Neural progenitor cell (in vitro differentiated cells): ENCODE measurements at places on chromosomes 6 and 20. TPM values are rescaled to one million over a fixed set of nuclear protein-coding genes. Genes with fewer than 3 reads are reported as not detected.

LTV1 gene
- 18.9 and 36.0 TPM in 2 replicates for total RNA-seq

TRIM38 gene
- 0.25 and 0.30 TPM in 2 replicates for total RNA-seq

TBP gene
- total RNA-seq: 23.0 and 27.1 TPM in 2 replicates

ZBTB24 gene
- 13.9 and 17.3 TPM in 2 replicates for total RNA-seq

SLC17A3 gene
- not detected in 2 replicates for total RNA-seq

TSBP1 gene
- total RNA-seq: not detected in 2 replicates

DNA sequence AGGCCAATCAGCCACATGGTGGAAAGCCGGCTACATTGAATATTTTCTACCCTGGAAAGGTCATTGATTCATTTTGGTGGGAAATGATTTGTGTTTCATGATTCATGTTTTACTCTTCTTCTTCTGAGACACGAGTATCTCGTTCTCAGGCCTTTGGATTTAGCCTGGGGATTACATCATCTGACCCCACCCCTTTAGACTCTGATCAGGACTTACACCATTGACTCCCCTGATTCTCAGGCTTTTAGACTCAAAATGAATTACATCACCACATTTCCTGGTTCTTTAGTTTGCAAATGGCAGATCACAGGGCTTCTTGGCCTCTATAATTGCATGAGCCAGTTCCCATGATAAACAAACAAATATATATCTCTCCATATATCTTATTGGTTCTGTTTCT lies 228.8 kb downstream of the ADGRG6 start:
- no peak for DNase-seq
- H3K27me3 ChIP-seq: no peaks in the 10 kb centered on the region
- no peak overlapping the region for H3K27ac ChIP-seq
- no peaks in the 10 kb centered on the region for H3K36me3 ChIP-seq
- H3K4me3 ChIP-seq: no peak overlapping the region

- no peak overlapping the region for H3K27ac ChIP-seq
- H3K27me3 ChIP-seq: no peaks in the 10 kb centered on the region
- H3K4me1 ChIP-seq: no peaks in the 10 kb centered on the region
- peak; percentile 68 for DNase-seq
- H3K36me3 ChIP-seq: no peaks in the 10 kb centered on the region
- no peak overlapping the region for H3K4me3 ChIP-seq
These were observed 151.4 kb downstream of the ID4 start for GRCh38 chr6:19988555-19988954.

DNA sequence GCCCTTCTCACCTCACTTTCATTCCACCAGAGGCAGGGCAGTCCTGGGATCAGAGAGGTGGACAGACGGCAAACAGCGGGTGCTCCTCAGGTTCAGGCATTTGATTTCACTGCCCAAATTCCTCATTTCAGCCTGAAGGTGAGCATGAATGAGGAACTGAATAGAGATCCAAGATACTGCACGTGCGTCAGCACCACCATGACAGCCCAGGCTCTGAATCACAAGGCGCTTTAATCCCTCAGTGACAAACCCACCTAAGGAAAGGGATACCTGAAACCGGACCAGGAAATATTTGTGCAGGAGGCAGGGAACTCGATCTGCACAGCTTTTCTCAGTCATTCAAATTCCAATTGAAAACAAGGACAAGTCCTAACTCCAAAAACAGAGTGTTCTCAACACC lies 174.8 kb upstream of the HEY2 start:
- DNase-seq: no peak
- no peaks in the 10 kb centered on the region for H3K36me3 ChIP-seq
- H3K4me1 ChIP-seq: no peaks in the 10 kb centered on the region
- no peak overlapping the region for H3K4me3 ChIP-seq

DNA sequence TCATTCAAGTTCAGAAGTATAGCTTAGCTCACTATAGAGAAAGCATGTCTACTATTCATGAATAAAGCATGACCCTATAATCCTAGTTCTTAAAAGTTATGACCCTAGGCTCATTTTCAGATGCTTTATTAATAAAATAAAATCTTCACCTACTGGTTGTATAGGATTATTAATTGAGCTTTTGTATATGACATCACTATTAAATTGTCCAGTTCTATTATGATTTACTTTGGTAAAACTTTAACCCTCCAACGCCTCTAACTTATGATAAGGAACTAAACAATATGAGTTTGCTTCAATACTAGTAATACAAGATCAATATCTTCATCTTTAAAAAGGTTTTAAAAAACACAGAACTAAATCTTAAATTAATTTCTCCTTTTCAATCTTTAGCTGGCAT lies 263.4 kb upstream of the THEMIS start:
- no peaks in the 10 kb centered on the region for H3K36me3 ChIP-seq
- no peaks in the 10 kb centered on the region for H3K27me3 ChIP-seq
- H3K27ac ChIP-seq: no peak overlapping the region

DNA sequence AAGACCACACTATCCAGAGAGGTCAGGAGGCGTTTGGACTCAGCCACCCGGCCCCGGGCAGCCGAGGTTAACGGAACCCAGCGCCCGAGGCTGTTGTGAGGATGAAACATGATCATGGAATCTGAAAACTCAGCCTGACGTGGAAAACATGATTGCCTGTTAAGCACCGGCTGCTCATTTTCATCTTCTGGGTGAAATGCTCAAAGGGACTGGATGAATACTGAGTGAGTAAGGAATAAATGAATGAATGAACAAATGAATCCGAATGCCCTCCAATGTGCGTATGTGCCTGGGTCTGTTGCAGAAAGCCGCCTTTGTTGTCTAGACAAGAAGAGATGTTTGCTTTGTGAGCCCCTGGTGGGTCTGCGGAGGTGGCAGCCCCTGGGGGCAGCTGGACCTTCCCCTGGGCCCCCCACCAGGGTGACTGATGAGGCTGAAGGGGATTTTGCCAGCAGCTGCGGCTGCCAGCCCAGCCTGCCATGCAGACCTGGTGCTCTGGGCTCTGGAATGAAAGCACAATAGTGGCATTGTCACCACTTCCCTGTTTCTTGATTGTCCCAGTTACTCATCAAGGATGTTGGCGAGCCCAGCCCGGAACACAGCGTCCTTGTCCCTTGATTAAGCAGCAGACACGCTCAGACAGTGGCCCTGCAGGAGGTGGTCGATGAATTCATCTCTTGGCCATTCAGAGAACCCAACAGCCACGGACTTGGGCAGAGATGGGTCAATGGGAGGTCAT lies 211.1 kb downstream of the ANKRD60 start:
- no peak for DNase-seq
- H3K4me3 ChIP-seq: no peak overlapping the region
- H3K36me3 ChIP-seq: no peaks in the 10 kb centered on the region

GRCh38 chr6:169805242-169805838 lies 53.9 kb downstream of the ERMARD start:
- no peak overlapping the region for H3K27ac ChIP-seq
- peaks cover 24% of the 10 kb centered on the region for H3K4me1 ChIP-seq
- DNase-seq: no peak

- peaks cover 50% of the 10 kb centered on the region for H3K27me3 ChIP-seq
- H3K36me3 ChIP-seq: no peaks in the 10 kb centered on the region
- no peak overlapping the region for H3K27ac ChIP-seq
These were observed 11.8 kb upstream of the FOXC1 start for GRCh38 chr6:1597924-1598323.

GRCh38 chr6:51657491-51657890 lies 429.9 kb downstream of the PKHD1 start:
- no peaks in the 10 kb centered on the region for H3K27me3 ChIP-seq
- no peak overlapping the region for H3K4me3 ChIP-seq
- H3K4me1 ChIP-seq: no peaks in the 10 kb centered on the region
- no peak for DNase-seq

DNA sequence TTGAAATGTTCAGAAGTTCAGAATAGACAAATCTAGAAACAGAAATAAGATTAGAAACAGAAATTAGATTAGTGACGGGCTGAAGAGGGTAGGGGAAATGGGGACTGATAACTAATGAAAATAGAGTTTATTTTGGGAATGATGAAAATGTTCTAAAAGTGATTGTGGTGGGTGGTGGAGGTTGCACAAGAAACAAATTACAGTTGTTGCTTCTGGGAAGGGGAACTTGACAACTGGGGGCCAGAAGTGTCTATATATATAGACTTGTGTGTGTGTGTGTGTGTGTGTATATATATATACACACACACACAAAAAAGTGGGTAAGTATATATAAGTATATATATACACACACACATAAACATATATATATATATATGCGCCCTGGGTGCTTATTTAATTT lies 86.5 kb upstream of the RREB1 start:
- no peaks in the 10 kb centered on the region for H3K4me1 ChIP-seq
- no peak overlapping the region for H3K4me3 ChIP-seq
- no peak for DNase-seq
- no peak overlapping the region for H3K27ac ChIP-seq
- H3K27me3 ChIP-seq: no peaks in the 10 kb centered on the region

DNA sequence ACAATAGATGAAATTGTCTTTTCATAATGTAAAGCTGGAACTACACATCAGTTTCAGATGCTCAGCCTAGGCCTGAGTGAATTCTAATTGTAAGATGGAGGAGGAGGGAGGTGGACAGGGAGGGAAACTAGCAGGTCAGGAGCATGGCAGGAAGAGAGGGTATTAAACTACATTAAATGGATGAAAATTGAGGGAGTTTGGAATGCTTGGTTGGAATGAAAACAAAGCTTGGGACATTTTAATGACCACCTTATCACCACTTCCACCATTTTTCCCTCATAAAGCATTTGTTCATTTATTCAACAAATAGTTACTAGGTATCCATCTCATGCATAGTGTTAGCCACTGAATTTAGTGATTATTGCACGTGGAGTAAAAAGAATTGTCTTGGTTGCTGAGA lies 65.0 kb downstream of the KIZ start:
- peak overlapping the region; percentile 57 for H3K4me3 ChIP-seq
- peaks cover 70% of the 10 kb centered on the region for H3K4me1 ChIP-seq
- H3K27me3 ChIP-seq: no peaks in the 10 kb centered on the region
- no peak for DNase-seq
- peak overlapping the region; percentile 100 for H3K27ac ChIP-seq
- no peaks in the 10 kb centered on the region for H3K36me3 ChIP-seq

GRCh38 chr6:89200706-89201215 lies 16.4 kb downstream of the GABRR1 start:
- DNase-seq: no peak
- H3K4me3 ChIP-seq: no peak overlapping the region
- H3K4me1 ChIP-seq: no peaks in the 10 kb centered on the region
- H3K27ac ChIP-seq: no peak overlapping the region
- no peaks in the 10 kb centered on the region for H3K36me3 ChIP-seq
- no peaks in the 10 kb centered on the region for H3K27me3 ChIP-seq
